Erythroblast (primary cell): ENCODE measurements at places on chromosomes 1 and 21.

DNA sequence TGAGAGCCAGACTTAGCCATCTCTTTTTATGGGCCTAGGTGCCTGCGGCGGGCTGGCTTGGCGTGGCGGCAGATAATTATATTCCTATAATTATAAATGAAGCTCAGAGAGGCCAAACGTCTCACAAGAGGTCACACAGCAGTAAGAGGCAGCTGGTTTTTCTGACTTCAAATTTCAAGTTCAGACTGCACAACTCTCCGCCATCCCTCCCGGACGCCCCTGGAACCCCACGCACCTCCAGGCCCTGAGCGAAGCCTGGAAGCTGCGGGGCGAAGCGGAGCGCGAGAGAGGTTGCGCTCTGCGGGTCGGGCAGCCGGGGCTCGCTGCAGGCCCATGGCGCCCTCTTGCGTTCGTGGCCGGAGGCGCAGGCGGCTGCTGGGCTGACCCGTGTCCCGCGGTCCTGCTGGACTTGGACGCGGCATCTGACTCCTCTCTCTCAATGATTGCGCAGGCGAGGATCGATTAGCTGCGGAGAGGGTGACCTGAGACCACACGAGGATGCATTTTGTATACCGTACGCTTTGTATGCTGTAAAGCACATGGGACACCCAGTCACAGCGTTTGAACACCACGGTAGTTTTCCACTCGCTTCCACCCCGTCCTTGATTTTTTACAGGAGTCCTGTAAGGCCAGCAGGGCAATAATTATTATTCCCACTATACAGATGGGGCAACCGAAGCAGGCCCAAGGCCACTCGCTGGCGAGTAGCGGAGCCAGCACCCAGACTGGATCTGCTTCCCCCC lies 272.7 kb downstream of the FOXD2 start:
- peak; percentile 48 for DNase-seq

DNA sequence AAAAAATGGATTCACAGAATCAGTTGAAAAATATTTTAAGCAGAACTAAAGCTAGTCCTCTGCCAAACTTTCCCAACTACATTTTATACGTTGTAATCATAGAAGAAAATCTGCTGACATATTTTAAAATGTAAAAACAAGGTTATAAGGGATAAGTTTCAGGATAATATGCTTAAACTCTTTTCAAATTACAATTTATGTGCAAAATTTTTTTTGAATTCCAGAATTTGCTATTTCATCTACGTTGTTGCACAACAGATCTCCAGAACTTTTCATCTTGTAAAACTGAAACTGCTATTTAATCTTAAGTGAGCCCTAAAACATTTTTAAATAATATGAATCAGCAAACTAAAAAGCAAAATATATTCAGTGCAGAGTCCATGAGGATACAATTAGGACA lies 5.9 kb downstream of the EDEM3 start:
- no peak for DNase-seq

DNA sequence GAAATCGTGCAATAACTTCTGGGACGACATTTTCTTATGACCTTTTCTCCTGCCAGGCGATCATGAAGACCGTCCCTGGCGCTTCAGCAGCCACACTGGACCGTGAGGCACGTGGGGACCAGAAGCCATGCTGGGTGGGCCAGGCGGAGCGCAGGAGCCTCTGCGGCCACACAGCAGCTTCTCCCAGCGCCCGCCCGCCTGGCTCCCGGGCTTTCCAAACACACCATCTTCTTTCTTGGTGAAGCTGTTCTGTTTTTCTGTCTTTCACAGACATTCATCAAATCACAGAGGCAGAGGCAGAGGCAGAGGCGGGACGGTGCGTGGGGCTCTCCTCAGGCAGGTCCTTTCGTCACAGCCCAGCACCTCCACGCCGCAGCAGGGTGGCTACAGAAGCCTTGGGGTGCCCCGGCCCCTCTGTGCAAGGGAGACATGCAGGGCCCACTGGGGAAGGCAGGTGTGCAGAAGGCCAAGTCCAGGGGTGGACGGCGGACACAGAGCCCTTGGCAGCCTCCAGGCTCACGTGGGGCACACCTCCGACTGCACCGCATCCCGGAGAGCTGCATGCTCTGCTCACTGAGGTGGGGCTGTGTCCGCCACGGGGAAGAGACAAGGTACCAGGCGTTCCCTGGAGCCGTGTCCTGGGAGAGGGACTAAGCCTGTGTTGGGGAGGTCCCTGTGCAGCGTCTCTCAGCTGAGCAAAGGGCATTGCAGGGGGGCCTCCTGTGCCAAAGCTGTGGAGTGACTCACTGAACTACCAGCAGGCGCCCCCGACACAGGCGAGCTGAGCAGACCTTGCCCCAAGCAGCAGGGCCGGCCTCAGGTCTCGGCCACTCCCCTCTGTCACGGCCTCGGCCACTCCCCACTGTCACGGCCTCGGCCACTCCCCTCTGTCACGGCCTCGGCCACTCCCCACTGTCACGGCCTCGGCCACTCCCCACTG lies 2.6 kb upstream of the TMEM240 start:
- DNase-seq, result peak; percentile 70

DNA sequence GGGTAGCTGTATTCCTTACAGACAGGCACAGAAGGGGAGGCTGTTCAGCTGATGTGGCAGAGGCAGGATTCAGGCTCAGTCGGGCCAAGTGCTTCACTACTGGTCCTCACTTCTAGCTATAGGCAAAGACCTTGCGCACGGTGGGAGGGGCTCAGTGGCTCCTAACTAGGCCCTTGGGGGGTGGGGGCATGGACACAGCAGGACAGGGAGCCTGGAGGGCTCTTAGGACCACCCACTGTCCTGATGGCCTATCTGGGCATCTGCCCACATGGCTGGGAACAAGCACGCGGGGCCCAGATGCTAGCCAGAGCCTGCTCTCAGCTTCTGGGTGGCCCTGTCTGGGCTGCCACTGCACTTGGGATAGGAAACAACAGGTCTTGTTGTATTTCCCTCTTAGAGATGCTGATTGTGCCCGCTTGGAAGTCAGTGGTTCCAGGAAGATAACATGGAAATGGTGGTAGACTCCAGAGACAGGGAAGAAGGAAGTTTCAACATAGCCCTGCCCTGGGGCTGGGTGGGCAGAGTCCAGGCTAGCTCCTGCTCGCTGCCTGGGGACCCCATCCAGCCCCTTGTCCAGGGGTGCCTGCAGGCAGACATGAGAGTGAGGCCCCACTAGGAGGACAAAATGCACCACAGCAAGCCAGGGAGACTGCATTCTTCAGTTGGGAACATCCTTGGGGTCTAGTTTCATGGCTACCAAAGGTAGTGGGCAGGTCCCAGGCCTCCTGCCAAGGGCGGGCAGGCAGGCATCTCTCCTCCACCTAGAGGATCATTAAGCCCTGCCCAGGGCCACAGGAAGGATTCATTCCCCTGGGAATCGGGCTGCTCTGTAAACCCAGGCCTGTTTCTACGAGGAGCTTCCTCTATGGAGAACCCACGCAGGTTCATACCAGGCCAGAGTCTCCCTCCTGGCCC lies 102.5 kb downstream of the BCAR3 start:
- no peak for DNase-seq

- no peak for DNase-seq
Measured at GRCh38 chr1:44827197-44828002, 15.7 kb downstream of the PTCH2 start.

- peak; percentile 99 for DNase-seq
Measured at GRCh38 chr1:205631768-205632668, at the start of gene ELK4. Gene ELK4, minus strand, starts transcription at chr1:205632011. Its CDS starts 8,129 bp downstream, at chr1:205623882.

- DNase-seq, result no peak
Measured at GRCh38 chr1:169896013-169896412, 2.3 kb upstream of the SCYL3 start.

- DNase-seq, result no peak
Measured at GRCh38 chr1:50278410-50278809, 144.8 kb downstream of the DMRTA2 start.

- DNase-seq, result peak; percentile 30
Measured at GRCh38 chr1:230169454-230170152, 102.6 kb downstream of the GALNT2 start.

- DNase-seq, result no peak
Measured at GRCh38 chr1:115302390-115302961, 35.6 kb downstream of the NGF start.

DNA sequence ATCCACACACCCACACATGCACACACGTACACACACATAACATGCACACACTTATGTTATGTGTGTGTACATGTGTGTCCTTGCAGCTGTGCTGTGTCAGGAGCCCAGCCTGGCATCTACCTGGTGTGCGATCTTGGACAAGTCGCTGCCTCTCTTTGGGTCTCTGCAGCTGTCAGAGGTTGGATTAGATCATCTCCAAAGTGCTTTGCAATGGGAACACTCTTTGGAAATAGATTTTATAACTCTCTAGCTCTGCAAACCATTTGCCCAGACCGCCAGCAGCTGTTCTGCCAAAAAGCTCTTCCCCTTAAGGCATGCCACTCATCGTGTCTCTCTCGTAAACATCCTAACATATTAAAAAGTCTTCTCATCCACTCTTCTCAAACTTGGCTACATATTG lies 4.7 kb downstream of the PKP1 start:
- DNase-seq, result no peak

DNA sequence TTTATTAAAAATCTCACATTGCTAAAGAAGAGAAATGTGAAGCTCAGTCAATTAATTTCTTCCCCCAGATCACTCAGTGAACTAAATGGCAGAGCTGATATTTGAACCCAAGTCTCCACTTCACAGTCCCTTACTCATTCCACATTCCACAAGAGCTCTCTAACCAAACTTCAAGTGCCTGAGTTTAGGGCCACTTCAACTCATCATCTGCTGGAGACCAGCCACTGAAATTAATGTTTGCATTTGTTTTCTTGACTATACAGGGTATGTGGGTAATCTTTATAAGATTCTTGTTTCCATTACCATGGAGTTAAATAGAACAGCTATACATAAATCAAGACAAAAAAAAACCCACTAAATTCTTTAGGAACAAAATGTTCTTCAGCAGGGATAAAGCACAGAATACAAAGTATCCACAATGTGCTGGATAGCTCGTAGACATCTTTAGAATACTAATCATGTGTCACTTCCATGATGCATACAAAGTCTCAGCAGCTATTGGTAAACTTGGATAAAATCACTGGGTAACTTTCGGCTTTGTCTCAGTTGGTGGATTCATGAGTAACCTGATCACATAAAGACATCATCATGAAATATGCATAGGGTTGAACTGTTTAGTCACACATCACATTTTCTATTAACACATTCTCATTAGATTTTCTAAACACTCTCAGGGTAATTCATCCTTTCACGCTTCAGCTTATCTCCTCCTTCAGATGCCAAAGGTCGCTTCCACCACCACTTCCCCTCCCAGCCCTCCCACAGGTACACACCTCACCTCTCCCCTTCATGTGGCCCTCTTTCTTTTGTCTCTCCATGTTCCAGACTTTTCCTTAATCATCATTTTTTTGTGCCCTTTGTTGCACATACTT lies 89.8 kb downstream of the LRRC53 start:
- DNase-seq, result no peak

- no peak for DNase-seq
Measured at GRCh38 chr1:109816175-109816811, 52.6 kb upstream of the EPS8L3 start.

DNA sequence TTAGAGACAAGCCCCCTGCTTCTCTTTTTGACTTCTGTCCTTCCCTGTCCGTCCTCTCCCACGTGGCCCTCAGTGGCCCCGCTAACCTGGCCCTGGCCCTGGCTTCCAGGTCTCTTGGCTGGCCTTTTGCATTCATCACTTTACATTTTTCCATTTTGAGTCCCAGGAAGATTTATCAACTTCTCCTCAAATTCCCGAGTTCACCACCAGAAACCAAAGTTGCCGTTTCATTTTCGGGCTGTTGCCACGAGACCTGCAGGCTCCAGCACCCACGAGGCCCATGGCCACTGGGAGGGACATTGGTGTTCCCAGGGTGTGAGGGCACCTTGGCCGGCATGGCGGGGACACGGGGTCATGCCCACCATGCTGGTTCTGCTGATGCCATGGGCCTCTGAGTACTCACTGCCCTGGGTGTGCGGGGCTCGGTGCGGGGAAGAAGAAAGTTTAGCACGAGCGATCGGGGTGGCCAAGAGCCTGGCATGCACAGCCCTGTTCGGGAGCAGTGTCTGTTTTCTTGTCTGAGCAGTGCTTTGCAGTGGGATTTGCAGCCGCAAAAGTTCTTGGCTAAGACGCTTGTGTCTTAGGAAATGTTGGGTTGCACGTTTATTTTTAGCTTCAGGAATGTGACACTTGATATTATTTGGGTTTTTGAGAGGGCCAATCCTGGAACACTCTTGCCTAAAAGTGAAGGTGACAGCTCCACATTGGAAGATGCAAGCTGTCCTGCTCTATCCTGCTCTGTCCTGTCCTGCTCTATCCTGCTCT lies 40.4 kb upstream of the ADARB1 start:
- no peak for DNase-seq

GRCh38 chr1:224331326-224331725 lies 1.4 kb upstream of the NVL start:
- no peak for DNase-seq

DNA sequence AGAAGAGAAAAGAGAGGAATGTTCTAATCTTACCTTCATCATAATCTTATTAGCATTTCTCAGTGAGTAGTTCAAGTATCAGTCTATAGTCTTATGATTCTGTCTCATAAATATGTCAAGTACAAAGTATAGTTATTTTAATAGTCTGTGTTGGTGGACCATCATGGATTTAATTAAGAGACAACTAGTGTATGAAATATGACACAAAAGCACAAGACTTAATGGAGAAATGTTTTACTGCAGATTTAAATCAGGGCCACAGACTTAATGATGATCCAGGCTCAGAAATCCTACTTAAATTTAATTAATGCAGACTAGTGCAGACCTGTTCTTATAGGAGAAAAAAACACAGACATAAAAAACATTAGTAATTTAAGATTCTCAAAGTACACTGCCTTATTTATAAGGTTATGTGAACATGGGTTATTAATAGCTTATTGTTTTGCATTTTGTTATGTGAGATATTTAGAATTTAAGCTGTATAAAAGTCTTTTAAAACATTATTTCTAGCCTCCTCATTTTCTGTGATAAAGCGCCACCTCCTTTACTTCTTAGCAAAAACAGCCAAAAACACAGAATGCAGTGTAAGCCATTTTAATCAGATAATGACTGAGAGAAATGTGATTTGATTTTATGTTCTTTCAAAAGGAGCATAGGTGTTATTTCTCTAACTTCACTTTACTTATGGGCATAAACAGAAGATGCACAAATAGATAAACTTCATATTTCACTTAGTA lies 255.0 kb upstream of the SNX7 start:
- DNase-seq, result no peak

- no peak for DNase-seq
Measured at GRCh38 chr1:93616221-93616995, 65.2 kb downstream of the BCAR3 start.

DNA sequence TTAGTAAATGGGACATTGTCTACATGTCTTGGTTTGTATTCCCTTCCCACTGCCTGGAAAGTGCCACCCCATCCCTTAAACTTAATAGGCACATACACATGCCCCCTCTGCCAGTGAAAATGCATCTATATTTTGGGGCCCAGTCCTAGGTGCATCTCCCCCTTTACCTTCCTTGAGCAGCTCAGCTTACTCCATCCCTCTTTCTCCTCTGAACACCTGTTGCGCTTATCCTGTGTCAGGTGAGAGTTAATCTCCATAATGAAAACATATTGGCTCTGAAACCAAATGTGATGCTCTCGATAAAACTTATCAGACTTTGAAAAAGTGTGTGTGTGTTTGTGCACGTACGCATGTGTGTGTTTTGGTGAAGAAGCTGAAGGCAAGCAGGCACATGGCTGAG lies 15.4 kb upstream of the SUCO start:
- DNase-seq, result no peak

GRCh38 chr1:158145173-158145719 lies 35.4 kb upstream of the CD1D start:
- DNase-seq, result peak; percentile 56
